ENCODE measurements at places on chromosomes 3 and 15.

DNA sequence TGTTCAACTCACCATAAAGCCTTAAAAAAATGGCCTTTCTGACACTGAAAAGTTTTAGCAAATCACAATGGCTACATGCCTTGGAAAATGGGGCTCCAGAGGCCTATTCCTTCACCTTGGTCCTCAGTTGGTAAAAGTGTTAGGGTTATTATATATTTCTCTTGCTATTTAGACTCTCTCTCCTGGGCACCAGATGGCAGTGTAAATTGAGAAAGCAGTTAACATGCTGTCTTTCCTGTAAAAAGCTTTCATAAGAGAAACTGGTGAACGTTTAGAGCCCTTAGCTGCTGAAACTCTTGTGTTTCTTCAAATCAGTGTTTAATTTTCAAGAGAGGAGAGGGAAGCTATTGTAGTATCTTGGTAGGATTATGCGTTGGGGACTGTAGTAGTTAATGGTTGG lies 89.9 kb downstream of the LRTM1 start:
- DNase-seq = no peak

DNA sequence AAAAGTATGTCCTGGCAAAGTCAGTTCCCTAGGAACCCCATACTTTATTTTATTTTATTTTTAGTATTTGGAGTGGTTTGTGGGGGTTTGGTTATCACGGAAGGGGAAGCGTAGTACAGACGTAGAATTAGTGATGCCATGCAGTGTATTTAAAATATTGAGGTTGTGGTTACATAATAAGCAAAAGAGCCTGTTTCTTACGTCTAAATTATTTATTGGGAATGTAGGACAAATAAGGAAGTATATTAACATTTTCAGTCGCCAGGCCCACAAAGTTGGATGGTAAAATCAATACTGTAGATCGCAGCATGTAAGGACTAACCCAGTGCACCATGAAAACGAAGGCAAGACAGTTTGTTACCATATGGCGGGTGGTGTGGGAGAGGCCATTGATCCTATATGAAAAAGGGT lies 558 bp downstream of the DTWD1 start:
- DNase-seq = no peak

GRCh38 chr3:110327870-110328269 lies 743.7 kb upstream of the NECTIN3 start:
- no peak for DNase-seq

DNA sequence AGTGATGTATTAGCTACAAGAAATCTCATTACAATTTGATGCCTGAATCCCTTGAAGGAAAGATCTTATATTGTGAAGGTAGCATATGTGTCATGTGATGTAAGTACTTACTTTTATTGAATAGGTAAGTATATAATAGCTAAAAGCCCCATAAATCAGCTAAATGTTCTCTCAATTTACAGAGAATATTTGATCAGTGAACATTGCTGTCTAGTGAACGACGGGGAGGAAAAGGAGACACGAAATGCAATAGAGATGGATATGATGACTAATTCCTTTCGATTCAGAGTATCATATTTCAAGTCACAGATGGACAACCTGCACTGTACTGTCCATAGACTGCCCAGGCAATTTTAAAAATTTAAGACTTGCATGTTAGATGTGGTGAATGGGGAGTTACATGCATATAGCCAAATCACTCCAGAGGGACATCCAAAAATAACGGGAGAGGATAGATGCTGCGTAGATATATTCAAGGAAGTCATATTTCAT lies 462.1 kb upstream of the CDIN1 start:
- no peak for DNase-seq

GRCh38 chr3:49966233-49966942 lies 26.4 kb downstream of the RBM6 start:
- DNase-seq = no peak

DNA sequence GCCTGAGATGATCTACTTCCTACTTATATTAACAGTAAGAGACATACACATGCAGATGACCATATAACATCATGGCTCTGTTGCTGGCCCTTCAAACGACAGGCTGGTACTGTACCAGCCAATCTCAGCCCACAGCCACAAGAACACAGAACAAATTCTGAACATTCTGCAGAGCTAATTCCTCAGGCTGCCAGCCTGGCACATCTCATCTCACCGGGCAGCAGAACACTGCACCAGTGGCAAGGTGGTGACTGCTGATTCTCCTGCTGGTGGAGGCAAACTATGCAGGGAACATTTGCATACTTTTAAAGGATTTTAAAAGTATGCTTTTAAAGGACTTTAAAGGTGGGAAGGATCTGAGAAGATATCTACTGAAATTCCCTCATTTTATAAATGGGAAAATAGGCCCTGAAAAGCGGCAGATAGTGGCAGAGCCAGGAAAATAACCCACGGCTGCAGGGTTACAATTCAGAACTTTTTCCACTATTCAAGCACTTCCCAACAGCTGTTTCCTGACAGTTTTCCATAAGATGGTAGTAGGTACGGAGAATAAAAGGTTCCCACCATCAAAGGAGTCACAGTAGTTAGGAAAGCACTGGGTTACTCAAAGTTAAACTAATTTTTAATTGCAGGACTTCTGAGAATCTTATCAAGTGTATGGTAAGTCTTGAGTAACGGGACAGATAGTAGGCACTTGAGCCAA lies 37.3 kb downstream of the SUMF1 start:
- no peak for DNase-seq

GRCh38 chr15:57198131-57198530 lies 178.2 kb upstream of the CGNL1 start:
- DNase-seq = no peak

DNA sequence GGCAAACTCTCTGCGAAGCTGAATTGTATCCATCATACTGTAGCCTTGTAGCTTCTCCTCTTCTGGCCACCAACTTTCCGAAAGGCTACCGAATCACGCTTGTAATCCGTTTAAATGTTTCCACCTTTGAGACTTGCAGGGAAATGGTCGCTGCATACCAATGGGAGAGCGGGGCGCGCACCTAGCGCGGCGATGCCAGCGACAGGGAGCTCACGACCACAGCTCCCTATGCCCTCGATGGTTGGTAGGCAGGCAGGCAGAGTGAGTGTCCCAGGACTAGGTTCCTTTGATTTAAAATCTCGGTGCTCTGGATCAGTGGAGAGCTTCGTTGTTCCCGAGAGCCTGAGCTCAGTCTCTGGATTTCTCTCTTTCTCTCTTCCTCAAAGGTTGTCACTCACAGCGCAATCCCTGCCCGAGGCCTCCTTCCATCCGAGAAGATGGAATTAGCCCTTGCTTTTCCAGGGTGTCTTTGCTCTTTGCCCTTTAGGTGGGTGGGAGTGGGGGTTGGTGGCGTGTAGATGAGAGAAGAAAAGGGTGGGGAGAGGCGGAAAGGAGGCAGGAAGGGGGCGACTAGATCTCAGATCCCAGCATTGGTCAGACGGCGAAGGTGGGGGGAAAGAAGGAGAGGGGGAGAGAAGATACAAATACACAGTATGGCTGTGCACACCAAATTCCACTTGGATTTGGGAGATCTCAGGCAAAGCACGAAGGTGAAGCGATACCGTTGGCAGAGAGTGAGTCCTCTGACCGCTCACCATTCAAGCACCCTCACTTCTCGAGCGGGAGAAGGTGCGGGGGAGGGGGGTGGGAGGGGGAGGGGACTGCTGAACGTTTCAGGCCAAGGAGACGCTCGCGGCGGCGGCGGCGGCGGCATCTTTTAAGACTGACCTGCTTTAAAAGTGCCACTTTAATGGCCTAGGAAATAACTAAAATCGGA lies at the start of gene SLITRK3:
Gene SLITRK3, minus strand, starts transcription at position 745 of the 937 bp plus-strand sequence. CDS start 5,554 bp downstream, outside the sequence.
- DNase-seq = no peak

GRCh38 chr3:25088284-25088683 lies 339.8 kb upstream of the RARB start:
- no peak for DNase-seq

DNA sequence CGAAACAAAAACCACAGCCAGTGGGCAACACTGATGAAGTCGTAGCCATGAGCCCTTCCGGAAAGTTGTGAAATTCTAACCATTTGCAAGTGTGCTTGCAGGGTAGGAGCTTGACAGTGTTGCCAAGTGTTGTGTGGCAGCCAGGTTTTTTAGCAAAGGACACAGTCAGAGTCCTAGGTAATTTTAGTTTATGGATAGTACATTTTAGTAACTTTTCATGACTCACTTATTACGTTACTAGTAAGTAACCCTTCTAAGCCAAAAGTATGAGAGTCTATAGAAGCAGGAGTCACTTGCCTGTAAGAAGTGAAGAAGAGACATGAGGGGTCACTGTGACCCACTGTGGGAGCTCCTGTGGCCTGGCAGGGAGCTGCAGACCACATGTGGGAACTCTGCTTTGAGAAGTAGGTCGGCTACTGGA lies 54.8 kb upstream of the ADPGK start:
- DNase-seq = no peak

DNA sequence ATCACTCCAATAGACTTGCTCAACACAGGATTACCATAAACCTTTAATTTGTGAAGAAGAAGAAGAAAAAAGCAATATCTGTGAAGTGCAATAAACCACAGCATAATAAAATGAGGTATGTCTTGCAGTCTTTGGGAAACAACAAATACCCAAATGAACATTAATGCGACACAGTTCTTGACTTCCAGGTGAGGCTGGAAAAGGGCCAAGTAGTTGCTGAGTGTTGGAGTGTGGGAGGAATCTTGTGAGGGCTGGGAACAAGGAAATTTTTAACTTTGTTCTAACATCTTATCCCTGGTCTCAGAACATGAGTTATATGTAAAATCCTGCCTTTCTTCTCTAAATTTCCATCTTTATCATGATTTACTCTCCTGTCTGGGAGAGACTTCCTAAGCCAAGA lies 206.5 kb downstream of the DTWD1 start:
- no peak for DNase-seq

GRCh38 chr3:43319794-43320193 lies 33.5 kb downstream of the SNRK start:
- no peak for DNase-seq

DNA sequence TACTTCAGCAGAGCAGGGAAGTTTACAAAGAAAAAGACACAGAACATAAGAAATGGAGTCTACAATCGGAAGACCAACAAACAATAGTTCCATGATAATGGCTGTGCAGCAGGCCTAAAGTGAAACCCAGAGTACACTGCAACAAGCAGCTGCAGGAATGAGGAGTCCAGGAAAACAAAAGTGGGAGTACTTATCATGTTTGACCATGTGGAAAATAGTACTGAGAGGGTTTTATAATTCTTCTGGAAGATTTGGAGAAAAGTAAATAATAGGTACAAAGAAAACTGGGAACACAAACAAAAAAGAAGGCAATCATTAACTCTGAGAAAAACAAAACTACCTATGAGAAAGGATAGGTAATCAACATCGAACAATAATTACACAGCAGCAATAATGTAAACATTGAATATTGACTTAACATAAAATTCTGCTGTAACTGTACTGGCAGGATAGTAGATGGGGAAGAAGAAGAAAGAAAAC lies 87.5 kb downstream of the NEK10 start:
- no peak for DNase-seq

GRCh38 chr15:94383706-94384105 lies 152.3 kb downstream of the MCTP2 start:
- DNase-seq = no peak

DNA sequence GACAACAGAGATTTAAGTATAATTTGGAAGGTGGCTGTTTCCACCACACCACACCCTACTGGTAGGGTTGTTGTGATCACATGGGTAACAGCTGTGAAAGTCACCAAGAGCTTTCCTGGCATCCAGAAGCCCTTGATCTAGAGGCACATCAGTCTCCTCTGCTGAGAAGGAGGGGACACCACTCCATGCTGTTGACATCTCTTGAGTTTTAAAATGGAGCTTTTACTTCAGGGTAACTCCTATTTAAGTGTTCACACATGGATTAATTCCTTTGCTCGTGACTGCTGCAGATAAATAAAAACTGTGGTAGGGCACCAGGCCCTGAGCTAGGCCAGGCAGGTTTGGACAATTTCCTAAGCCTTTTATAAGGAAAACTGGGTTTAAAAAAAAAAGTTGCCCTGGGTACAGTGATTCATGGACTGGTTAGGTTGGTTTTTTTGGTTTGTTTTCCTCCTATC lies 7.5 kb downstream of the EXOSC7 start:
- DNase-seq = no peak

DNA sequence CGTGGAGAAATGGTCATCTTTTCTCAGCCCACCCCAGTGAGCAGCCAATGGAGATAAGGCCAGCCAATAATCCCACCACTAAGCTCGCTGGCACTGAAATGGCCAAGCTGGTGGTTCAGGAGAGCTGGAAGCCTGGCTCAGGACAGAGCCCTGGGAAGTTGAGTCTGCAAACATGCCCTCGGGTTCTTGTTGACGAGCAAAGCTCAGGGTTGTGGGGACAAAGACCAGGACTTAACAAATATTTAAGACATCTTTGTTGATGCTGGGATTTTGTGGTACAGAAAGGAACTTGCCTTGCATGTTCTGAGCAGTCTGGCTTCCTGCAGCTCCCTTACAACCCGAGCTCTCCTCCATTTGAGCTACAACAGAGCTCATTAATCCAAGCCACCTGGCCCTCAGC lies 4.4 kb downstream of the FAH start:
- DNase-seq = no peak

- DNase-seq = no peak
Observed at GRCh38 chr3:49916686-49917085, 12.9 kb downstream of the MON1A start.

DNA sequence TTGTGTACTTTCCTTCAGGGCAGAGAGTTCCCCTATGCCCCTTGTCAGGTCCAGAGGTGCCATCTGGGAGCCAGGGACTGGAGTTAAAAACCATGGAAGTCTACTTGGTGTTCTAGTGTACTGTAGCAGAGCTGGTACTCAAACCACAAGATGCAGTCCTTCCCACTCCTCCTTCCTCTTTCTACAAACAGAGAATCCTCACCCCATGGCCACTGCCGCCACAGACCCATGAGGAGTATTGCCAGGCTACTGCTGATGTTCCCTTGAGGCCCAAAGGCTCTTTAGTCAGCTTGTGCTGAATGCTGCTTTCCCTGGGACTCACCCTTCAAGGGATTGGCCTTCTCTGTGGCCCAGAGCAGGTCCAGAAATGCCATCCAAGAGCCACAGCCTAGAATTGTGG lies 229.2 kb upstream of the ZPLD1 start:
- DNase-seq = no peak

DNA sequence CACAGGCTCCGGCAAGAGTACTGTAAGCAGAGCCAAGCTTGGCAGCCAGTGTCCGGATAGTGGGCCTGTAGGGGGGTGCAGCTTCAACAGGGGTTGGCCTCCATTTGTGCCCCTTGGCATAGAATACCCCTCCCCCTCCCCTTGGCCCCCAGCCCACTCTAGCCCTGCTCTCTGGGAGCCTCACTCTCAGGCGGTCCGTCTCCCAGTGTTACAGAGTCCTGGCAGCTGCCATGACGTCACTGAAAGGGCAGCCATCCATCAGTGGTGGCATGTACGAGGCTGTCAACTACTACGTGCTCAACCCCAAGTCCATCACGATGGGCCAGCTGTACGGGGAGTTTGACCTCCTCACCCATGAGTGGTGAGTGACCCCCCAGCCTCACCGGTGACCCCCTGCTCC lies 50.4 kb downstream of the DNAH1 start:
- DNase-seq = no peak

GRCh38 chr3:113262304-113262665 lies 50.9 kb downstream of the BOC start:
- DNase-seq = no peak

Measured in cortex of kidney (tissue), 1 donor.